ENCODE measurements at places on chromosomes 1 and 21.
A peak's percentile ranks its signal among the peaks of the same experiment; 100 is the strongest.

DNA sequence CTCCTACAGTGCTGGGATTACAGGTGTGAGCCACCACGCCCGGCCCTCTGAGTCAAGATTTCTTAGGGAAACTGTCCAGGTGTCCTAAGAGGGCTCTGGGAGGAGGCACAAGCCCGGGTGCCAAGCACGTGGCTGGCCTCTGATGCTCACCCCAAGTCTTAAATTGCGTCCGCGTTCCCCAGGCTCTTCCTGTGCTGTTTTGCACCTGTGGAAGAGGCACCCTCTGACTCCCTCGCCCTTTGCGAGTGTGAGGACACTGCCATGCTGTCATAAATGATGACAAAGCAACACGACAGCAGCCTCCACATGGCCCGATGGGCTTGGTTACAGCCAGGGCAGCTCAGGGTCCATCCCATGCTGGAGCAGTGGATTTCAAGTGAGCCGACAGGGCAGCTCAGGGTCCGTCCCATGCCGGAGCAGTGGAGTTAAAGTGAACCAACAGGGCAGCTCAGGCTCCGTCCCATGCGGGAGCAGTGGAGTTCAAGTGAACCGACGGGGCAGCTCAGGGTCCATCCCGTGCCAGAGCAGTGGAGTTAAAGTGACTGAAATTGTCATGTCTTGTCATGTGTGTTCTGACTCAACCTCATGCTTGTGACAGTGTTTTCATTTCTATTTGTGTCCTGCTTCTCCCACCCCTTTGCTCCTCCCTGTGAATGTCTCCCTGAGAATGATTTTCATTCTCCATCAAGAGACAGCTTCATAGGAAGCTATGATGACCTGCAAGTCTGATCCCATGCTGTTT is 33.9 kb downstream of the PCNT start:
- DNase-seq: no peak

GRCh38 chr1:40413527-40414252 is 36.6 kb upstream of the ZFP69B start:
- DNase-seq: no peak

DNA sequence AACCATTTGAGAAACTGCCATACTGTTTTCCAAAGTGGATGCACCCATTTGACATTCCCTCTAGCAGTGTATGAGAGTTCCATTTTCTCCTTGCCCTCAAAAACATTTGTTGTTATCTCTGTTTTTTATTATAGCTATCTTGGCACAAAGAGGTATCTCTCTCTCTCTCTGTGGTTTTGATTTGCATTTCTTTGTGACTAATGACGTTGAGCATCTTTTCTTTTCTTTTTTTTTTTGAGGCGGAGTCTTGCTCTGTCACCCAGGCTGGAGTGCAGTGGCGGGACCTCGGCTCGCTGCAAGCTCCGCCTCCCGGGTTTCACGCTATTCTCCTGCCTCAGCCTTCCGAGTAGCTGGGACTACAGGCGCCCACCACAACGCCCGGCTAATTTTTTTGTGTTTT is 17.4 kb upstream of the ZMYM6 start:
- no peak for DNase-seq

GRCh38 chr1:180786624-180787023 is 126.1 kb upstream of the KIAA1614 start:
- no peak for DNase-seq

GRCh38 chr1:234851450-234852438 is 241.8 kb upstream of the IRF2BP2 start:
- no peak for DNase-seq

DNA sequence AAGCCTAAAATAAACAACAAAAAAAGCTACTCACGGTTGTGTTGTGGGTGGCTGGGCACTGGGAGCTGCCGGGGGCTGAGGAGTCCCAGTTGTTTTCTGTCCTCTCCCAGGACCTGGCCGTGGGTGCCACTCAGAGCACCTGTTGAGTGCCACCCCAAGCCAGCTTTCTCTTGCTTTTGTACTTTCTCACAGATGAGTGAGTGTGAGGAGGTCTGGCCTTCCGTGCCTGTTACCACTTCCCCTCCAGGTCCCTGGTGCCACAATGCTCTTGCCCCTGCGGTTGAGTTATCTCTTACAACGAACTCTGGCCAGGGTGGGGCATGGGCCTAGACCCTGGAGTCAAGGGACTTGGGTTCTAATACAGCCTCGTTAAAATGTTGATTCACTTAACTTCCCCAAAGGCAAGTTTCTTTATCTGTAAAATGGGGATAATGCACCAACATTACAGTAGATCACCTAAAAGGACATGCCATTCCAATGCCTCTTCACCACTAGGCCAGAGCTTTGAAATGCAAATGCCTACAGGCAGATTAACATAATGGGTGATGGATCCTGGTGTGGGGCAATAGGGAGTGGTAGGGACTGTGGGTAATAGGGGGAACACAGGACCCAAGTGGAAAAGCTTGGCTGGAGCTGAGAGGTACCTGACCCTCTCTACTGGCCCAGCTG is at the start of gene CNR2:
Gene CNR2, minus strand, starts transcription at position 151 of the 669 bp plus-strand sequence. CDS start 37,745 bp downstream, outside the sequence.
- DNase-seq: no peak

DNA sequence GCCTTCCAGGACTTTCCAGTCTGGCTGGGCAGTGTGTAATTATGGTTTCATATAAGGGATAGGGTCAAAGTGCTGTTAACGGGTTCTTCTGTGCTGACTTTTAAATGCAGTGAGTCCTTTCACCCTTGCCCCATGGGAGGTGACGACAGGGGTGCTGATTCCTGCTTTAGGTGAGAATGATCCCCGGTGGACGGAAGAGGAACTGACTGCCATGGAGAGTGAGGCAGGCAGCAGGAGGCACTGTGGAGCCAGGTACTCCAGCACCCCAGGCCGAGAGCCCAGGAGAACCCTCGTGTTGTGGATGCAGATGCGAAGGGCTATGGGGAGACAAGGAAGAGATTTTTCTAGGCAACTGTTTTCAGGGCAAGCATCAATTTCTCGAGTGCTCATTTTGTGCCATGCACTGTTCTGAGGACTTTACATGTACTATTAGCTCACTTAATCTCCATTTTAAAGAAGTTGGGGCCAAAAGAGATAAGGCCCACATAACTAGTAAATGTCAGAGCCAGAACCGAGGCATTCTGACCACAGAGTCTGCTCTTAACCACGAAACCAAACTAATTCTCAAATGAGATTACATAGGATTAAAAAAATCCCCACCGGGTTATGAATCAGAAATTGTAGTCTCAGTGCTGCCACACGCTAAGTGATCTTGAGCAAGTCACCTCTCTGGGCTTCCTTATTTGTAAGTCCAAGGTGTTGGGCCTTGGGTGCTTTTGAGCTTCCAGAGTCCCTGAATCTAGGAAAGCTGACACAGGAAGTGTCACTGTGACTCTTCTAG is 28.2 kb downstream of the STPG1 start:
- no peak for DNase-seq

- no peak for DNase-seq
These were observed 25.4 kb upstream of the ADARB1 start for GRCh38 chr21:45048968-45049367.

DNA sequence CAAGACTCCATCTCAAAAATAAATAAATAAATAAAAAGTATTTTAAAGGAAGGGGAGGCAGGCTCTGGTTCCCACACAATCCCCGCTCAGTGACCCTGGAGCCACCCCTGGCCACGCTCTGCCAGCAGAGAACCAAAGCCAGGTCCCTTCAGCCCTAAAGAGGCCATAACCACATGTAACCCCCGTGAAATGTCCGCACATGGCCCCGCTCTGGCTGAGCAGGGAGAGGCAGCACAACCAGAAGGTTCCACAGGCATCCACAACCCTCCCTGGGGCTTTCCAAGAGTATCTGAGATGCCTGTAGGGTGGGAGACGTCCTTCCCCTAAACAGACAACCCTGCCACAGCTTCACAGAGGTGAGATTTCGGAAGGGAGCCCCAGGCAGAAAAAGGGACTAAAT is 1.4 kb upstream of the ARF1 start:
- no peak for DNase-seq

DNA sequence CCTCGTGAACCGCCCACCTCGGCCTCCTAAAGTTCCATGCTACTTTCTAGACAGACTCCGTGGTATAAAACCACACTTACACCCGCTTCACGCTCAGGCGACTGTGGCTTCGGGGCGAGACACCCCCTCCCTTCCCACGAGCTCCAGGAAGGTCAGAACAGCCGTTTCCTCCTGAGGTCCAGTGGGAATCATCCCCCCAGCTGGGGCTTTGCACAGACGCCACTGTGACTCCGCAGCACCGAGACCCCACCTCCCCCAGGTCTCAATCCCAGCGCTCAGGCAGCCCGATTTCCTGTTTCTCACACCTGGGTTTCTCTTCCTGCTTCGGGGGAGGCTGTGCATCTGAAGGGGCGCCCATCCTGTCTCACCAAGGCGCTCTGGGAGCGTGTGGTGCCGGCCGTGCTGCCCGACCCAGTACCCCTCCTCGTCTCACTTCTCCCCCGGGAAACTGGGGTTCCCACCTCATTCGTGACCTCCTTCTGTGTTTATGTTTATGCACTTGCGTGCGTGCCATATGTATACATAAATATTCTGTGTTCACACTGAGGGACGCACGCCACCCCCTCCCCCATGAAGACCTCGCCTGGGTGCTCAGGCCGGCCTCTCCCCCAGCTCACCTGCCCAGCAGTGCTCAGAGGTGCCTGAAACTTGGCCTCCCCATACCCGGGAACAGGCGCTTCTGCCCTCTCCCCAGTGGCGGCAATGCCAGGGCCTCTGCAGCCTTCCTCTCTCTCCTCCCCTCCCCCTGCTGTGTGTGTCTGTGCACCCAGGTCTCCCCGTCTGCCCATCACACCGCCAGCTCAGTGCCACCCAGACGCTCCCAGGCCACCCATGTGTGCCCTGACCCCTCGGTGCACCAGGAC is 14.6 kb downstream of the SLC35E2B start:
- DNase-seq: no peak

DNA sequence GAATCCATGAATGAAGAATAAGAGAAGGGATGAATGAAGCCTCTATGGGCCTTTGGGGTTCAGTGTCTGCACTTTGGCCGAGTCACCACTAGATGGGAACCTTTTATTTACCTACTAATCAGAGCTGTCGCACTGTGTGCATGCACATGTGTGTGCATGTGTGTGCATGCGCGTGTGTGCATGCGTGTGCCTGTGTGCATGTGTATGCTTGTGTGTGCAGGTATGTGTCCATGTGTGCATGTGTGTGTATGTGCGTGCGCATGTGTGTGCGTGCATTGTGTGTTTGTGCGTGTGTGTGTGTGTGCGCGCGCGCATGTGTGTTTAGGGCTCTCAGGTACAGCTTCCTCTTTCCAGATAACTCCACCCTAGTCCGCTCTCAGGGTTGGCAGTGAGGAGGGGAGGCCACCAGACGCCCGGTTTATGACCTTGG is 20.4 kb upstream of the UBXN10 start:
- no peak for DNase-seq

GRCh38 chr1:12186679-12186985 is 19.8 kb downstream of the TNFRSF1B start:
- no peak for DNase-seq

DNA sequence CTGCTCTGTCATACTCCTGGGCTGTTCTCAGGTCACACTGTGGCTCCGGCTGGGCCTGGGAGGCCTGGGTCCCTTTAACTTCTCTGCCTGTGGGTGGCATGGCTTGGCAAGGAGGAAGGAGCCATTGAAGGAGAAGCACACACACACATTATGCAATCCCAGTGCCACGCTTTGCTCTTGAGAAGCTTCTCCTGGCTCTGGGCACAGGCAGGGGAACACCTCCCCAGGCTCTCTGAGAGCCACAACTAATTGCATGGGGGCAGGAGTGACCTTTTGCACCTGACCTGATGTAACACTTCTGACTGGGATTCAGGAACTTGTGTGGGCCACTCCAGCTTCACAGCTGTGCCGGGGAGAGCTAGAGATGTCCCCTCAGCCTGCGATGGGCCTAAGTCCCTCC is 23.1 kb downstream of the LGR6 start:
- no peak for DNase-seq

DNA sequence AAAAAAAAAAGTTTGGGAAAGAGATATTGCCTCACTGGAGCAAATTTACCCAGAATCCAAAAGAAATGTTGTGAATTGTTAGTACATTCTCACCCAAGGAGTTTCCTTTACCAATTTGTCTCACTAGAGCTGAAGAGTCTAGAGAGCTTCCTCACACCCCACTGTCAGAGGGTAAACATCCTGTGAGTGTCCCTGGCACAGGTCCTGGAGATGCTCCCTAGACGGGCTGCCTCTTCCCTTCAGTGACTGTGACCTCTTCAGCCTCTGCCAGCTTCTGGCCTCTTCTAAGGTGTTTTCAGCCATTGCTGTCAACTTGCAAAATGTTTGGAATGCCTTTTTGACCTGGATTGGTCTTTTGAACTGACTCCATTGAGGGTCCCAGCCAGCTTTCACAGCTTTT is 159.4 kb downstream of the DHRS3 start:
- DNase-seq: no peak

DNA sequence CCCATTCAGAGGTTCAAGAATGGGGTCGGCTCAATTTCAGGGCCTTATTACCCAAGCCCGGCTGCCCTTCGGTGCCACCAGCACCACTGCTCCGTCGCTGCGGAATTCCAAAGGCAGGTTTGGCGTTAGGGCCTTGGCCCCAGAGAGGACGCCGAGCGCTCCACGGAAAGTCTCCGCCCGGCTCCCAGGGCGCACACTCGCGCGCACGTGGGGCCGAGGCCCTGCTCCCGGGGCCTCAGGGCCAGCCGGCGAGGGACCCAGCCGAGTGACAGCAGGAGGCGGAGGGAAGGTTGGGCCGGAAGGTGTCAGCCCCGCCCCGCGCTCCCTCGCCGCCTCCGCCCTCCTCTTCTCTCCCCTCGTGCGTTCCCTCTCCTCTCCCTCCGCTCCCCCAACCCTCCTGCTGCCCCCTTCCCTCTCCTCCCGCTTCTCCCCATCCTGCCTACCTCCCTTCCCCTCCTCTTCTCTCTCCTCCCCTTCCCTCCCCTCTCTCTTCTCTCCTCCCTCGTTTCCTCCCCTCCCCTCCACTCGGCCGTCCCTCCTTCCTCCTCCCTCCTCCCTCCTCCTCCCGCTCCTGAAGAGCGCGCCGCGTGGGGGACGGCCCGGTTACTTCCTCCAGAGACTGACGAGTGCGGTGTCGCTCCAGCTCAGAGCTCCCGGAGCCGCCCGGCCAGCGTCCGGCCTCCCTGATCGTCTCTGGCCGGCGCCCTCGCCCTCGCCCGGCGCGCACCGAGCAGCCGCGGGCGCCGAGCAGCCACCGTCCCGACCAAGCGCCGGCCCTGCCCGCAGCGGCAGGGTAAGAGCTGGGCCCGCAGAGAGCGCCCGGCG is at the start of gene ETS2:
Gene ETS2, plus strand, starts transcription at position 602 of the 825 bp plus-strand sequence. CDS start 4,106 bp downstream, outside the sequence.
- peak; percentile 60 for DNase-seq

GRCh38 chr21:35323947-35324346 is 274.8 kb upstream of the RUNX1 start:
- no peak for DNase-seq

- DNase-seq: no peak
These were observed 42.8 kb downstream of the CNN3 start for GRCh38 chr1:94884106-94884505.

All from NCI-H2081 treated with DMSO at 0.1 percent for 48 hours (cell line).